ENCODE measurements at places on chromosomes 7 and 10. TPM values are rescaled to one million over a fixed set of nuclear protein-coding genes. Genes with fewer than 3 reads are reported as not detected.

Gene ATG9B
- total RNA-seq, result 1.6 TPM

Gene SOSTDC1
- not detected for total RNA-seq

Gene ZNF862
- 9.2 TPM for total RNA-seq

Gene GIMAP1
- 0.07 TPM for total RNA-seq

Gene CNPY1
- total RNA-seq, result not detected

Gene DPP6
- not detected for total RNA-seq

Gene CTAGE4
- not detected for total RNA-seq

Gene FAM241B
- not detected for total RNA-seq

Gene ADIRF
- not detected for total RNA-seq

Gene RARRES2
- not detected for total RNA-seq

Gene EBLN1
- total RNA-seq, result not detected

All from Karpas-422 (cell line).